ENCODE measurements at places on chromosomes 1 and 21.

GRCh38 chr1:48115835-48116234, 106.7 kb upstream of the SLC5A9 start:
- DNase-seq: no peak

GRCh38 chr1:19690342-19690741, 25.7 kb downstream of the HTR6 start:
- DNase-seq: no peak

DNA sequence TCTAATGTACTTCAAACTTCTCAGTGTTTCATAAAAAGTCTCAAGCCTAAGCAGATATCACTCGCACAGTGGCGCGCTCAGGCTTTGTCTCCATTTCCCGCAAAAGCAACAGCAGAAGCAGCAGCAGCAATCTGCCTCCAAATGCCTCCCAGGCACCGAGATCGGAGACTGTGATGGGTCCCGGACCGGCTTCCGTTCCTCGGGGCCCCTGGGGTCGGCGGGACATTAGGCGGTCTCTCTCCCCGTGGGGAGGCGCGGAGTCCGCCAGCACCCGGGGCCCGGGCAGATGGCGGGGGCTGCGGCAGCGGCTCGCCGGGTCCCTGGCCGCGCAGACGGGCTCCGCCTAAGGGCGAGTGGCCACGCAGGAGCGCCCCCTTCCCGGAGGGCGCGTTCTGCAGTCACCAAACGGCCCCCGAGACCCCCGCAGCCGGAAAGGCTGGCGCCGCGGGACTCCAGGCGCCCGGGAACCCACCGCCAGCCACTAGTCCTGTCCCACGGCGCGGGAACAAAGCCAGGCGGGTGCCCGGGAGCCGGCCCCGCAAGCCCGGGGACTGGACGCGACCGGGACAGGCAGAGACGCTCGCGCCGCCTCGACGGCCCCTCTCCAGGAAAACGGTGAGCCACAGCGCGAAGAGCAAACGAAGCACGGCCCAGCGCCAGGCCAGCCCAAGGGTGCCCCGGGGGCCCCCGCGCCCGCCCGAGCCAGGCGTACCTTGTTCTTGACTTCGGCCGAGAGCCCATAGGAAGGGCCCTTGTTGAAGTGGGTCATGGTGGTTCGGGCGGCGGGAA, 590 bp downstream of the CNN3 start:
- peak; percentile 0 for DNase-seq

DNA sequence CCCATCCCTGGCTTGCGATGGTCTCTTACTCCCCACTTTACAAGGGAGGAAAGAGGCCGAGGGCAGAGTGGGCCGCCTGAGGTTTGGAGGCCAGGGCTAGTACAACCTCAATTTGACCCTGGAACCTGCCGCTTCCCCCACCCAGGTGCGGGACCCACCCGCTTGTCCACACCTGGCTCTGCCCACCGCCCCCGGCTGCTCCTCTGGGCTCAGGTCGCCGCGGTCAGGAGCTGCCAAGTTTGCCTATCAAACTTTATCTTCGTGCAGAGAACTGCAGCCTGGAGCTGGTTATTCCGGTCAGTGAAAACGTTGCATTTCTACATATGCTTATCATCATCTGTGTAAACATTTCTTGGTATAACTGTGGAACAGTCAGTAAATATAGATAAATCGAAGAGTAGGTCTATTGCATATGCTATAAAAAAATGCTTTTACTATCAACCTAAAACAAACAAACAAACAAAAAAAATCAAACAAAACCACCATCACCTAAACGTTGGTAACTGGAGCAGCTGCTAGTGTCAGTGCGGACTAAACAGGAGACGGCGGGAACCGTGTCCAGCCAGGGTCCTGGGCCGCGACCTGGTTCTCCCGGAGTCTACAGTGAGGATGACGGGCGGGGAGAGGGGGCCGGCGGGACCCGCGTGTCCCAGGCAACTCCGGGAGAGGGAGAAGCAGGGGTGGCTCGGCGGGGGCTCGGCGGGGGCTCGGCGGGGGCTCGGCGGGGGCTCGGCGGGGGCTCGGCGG, 906 bp upstream of the ADARB1 start:
- DNase-seq: no peak

- DNase-seq: no peak
Observed at GRCh38 chr1:154170547-154171222, 15.8 kb upstream of the NUP210L start.

DNA sequence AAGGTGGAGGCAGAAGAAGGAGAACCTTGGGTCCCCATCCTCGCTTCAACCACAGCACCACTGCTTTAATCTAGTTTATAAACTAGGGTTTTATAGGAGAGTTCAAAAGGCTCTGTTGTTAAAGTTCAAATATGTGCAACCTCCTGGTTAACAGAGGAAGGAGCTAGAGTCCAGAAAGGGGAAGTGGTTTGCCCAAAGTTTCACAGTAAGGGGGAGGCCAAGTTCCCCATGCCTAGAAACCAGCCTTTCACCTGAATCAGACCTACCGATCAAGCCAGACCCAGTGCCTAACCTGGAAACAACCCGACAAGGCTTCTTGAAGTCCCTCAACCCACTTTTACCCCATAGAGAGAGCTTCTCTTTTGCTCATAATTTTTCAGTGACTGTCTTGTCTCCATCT, 106.5 kb downstream of the PLPP3 start:
- no peak for DNase-seq

DNA sequence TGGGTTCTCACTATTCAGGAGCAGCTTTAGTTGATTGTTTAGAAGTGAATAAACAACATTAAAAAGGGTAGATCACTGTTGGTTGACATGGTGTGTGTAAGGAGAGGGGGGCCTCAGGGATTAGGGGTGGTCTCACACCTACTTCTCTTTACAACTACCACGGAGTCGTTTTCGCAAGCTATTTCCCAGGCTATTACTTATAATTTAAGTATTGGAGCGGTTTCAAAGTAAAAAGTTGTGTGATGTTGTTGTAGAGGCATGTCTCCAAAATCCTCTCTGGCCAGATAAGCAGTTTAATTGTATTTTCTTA, 1.3 kb downstream of the GPSM2 start:
- DNase-seq: no peak

DNA sequence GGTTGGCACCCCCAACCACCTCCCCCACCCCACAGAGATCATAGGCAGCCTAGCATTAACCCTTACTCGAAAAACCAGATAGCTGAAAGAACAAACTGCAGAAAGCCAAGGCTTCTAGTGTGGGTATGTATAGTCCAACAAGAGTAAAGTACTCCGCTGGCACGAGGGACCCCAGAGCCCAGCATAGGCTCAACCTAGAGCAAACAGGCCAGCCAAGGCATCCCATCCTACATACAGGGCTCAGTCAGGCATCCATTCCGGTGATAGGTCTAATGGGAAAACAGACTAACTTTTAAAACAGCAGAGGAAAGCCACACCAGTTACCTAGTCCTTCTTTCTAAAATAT, 17.8 kb downstream of the DIPK1A start:
- DNase-seq: no peak

GRCh38 chr1:32356478-32356877, 5.8 kb downstream of the FAM229A start:
- DNase-seq: no peak

GRCh38 chr1:79711001-79711431, 704.5 kb upstream of the ADGRL4 start:
- no peak for DNase-seq

- no peak for DNase-seq
Observed at GRCh38 chr1:37945743-37946702, 830 bp downstream of the INPP5B start.

DNA sequence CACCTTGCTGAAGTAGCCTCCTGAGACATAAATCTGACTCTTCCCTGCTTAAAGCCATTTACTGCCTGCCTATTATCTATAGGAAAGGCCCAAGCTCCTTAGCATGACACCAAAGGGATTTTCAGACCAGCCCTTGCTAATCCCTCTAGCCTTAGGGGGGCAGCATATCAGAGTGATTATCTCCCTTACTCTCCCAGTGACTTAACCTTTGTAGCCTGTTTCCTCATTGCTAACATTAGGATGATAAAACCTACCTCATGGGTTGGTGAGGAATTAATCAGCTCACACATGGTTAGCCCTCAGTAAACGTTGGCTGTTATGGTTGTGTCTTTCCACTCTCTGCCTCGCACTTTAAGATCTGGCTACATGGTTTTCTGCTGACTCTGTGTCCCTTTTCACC, 70.1 kb downstream of the ROR1 start:
- DNase-seq: no peak

GRCh38 chr1:96558635-96559034, 162.9 kb upstream of the PTBP2 start:
- DNase-seq: no peak

DNA sequence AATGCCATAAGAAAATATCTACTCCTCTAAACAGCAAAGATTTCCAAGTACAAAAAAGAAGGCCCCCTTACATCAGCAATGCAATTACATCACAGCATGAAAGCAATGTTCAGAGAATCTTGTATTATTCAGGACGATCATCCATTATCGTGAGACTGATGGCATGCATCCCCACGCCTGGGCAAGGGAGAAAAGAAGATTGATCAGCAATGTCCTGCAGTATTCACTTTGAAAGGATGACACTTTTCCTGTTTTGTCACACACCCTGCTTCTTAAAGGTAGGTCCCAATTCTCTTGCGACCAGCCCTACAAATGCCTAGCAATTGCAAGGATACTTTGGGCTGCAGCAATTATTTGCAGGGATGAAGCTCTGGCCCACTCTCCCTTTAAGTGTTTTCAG, 108.7 kb downstream of the TOMM20 start:
- DNase-seq: no peak

- DNase-seq: no peak
Observed at GRCh38 chr21:31213787-31214186, 130.3 kb downstream of the TIAM1 start.

DNA sequence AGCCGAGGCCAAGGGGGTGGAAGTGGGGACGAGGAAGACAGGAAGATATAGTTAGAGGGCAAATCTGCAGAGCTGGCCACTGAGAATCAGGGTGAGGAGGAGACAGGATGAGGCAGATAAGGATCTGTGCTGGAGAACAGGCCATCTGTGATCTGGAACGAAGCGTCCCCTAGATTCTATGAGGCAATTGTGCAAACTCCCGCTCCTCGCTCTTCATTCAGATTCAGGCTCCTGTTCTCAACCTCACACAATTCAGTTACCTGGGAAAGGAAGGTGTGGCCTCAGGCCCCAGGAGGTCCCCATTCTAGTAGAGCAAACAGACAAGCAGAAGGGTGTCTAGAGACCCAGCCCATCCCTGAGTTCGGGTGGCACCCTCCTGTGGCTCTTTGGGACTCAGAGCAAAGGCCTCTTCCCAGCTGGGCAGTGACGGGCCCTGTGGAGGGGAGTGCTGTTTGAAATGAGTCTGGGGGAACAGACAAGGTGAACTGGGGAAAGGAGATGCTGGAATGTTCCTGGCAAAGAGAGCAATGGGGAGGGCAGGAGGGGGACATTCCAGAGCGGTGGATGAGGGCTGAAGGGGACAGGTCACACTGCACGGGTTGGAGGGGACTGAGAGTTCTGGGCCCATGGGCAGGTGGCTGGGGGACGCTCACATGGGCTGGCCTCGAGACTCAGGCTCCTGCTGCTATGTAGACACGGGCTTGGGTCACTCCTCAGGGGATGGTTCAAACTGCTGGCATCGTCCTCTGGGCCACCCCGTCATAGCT, 39.9 kb upstream of the AJAP1 start:
- DNase-seq: no peak

DNA sequence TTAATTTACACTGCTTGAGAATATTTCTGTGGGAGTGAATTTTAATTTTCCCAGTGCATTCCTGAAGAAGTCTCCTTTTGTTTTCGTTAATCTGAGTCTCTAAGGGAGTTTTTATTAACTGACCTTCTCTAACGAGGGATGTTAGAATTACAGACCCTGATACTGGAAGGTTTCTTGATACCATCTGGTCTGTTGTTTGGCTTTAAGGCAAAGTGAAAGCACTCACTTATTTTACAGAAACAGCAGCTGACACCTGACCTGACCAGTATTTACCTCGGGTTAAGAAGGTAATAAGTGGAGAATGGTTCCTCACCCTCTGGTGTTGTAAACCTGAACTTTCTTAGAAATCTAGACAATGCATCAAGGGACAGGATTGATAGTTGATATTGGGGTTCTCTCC, 12.4 kb downstream of the CDC14A start:
- DNase-seq: no peak

DNA sequence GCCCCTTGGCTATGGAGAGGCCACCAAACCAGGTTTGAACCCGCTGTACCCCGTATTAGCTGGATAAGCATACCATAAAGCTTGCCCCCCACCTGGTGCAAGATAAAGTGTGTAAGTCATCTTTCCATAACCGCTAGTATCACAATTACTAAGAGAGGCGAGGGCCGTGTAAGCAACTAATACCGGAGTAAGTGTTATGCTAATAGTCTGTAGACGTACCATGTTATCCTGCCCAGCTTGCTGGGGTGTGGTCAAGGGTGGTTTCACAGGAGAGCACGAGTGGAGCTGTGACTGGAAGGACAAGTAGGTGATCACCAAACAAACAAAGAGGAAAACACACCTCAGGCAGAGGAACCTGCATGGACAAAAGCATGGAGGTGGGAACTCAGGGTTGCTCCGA, 3.6 kb upstream of the TNFRSF1B start:
- no peak for DNase-seq

GRCh38 chr1:42369471-42369870, 11.1 kb upstream of the RIMKLA start:
- no peak for DNase-seq

DNA sequence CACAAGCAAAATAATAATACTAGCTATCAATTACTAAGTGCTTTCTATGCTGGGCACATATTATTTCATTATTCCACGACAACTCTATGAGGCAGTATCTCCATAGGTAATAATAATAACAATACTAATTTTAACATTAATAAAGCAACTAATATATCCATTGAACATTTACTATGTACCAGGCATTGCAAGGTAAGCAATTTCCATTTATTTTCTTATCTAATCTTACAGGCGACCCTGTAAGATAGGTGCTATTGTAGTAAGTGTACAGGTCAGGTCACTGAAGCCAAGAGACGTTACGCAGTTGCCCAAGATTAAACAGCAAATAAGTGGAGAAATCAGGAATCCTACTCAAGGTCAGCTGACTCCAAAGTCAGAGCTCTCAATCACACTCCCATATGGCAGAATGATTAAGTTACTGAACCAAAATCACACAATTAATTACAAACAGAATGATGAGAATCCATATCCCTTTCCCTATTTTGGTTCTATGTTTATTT, 198.4 kb downstream of the SLC45A1 start:
- DNase-seq: no peak

DNA sequence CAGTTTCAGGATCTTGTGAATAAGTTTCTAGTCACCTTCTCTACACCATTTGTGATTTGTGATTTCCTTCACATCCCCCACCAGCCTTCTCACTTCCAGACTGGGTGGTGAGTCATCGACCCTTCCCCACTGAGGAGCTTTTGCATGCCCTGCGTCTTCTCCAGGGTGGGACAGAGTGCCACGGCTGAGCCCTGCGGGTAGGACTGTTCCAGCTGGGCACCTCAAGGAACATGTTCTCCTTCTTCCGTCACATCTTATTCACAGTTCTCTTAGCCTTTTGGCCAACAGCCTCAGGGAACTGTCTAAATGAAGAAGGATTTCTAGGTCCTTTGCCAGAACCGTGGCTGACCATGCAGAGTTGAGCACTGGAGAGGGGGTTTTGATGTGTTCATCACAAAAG, 116.5 kb downstream of the TMEM53 start:
- no peak for DNase-seq

GRCh38 chr1:37100310-37100709, 66.0 kb upstream of the GRIK3 start:
- no peak for DNase-seq

- no peak for DNase-seq
Observed at GRCh38 chr1:161502181-161502580, 3.1 kb upstream of the FCGR2A start.

GRCh38 chr1:59107916-59108315, 189.0 kb upstream of the FGGY start:
- DNase-seq: no peak

GRCh38 chr1:10368194-10368593, 30.7 kb upstream of the PGD start:
- DNase-seq: no peak

Measured in stimulated activated CD8-positive, alpha-beta memory T cell treated with anti-CD3 and anti-CD28 coated beads, Interleukin-15, amount 100 ng/mL, for 24 hours (primary cell).